ENCODE measurements at places on chromosomes 3 and 15.

DNA sequence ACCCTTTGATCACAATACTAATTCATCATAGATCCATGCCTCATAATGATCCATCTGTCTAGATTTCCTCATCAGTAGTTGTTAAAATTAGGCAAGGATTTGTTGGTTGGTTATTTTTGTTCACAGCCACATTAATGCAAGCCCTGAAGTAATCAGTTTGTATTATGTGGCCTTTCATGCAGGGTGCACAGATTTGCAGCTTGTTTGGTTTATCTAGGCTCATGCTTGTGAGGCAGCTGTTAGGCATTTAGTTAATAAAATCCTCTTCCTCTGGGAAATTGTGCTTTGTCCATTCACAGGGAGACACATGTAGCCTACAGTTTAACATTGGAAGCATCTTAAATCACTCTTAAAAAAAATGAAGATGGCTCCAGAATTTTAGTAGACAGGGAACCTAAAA is 162.8 kb upstream of the ZNF385D start:
- no peak for DNase-seq

GRCh38 chr3:170759511-170760173 is 110.4 kb downstream of the RPL22L1 start:
- DNase-seq: no peak

DNA sequence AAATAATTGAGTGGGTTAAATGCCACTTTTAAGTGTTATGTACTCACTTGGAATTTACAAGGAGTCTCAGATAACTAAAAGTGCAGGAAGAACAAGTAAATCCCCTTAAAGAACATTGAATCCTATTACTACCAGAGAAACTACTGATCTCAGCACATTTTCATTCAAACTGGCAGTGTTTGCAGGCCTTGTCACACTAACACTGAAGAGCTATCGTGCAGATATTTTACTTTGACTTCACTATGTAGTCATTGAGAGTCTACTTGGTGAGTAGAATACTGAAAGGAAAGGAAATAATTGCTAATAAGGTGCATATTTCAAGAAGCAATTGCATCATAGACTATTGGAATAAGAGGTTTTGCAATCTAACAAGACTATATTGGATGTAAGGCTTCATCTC is 721.4 kb upstream of the CBLB start:
- no peak for DNase-seq

- DNase-seq: no peak
Measured at GRCh38 chr3:57389271-57389670, 96.8 kb upstream of the ASB14 start.

GRCh38 chr15:64232400-64232799 is 69.6 kb upstream of the PPIB start:
- no peak for DNase-seq

GRCh38 chr3:194261581-194262063 is 89.5 kb downstream of the CPN2 start:
- DNase-seq: no peak

DNA sequence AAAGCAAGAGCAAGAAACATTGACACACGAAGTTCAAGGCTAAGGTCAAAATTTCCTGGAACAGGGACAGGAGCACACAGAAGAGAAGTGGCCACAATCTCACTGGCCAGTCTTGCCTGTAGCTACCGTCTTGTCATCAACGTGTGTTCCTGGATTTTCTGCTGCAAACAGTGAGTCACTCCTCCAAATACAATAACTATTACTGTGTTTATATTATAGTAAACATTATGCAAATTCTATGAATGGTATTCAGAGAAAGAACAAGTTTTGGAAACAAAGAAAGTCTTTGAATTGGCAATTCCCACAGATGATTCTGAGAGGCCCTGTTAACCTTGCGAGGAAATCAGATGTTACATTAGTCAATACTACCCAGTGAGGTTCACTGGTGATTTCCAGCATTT is 220.5 kb downstream of the FAM43A start:
- no peak for DNase-seq

DNA sequence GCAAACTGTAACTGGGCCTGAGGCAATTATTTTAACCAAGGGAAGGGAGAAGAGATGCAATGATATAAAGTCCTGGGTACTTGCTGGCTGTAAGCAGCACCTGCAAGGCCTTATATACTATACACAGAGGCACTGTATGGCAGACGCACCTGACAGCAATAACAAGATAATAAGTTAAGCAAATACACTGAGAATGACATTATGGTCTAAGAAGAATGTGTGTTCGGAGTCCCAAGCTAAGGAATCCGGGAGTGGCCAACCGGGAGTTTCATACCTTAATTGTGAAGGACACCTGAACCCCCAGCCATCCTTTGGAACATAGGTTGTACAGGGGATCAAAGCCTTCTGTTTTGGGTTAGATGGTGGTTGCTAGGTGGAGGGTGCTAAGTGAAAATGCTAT is 13.7 kb downstream of the FAM240A start:
- DNase-seq: no peak

All from NAMALWA (cell line).